ENCODE measurements at places on chromosomes 5 and 9. TPM values are rescaled to one million over a fixed set of nuclear protein-coding genes. Genes with fewer than 3 reads are reported as not detected.

DNA sequence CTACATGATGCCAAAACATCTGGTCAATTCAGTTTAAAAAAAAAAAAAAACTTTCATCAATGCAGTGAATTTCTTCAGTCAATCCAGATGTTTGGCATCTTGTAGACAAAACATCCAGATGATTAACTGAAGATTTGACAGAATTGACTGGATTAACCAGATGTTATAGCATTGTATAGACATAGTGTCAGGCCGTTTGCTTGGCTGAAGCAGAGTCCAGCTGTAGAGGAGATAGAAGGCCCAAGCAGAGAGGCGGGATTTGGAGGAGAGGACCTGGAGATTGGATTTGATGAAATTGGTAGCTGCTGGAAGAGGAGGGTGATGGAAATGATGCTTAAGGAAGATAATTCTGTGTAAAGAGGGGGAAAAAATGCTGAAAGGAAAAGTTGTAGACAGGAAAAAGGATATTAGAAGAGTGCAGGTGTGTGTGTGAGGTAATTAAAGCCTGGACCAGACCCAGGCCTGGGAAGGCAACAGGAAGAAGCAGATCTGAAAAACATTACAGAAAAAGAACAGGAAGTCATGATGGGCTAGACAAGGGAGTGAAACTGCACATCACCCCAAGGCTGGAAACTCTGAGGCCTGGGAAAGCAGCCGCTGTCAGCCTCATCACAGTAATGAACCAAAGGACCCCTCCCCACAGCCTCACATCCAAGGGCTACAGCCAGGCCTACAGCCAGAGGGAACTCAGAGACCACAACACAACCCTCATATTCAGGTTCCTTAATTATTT, 258.3 kb downstream of the CWC27 start:
- no peak for DNase-seq

- no peak for DNase-seq
Observed at GRCh38 chr5:88997937-88998336, 115.0 kb upstream of the MEF2C start.

- peak; percentile 82 for DNase-seq
Observed at GRCh38 chr9:124771867-124772679, 962 bp upstream of the NR6A1 start.

CTNND2 gene
- 1.7 TPM for total RNA-seq

SCAI gene
- total RNA-seq = 3.3 TPM

PAEP gene
- total RNA-seq = not detected

DNA sequence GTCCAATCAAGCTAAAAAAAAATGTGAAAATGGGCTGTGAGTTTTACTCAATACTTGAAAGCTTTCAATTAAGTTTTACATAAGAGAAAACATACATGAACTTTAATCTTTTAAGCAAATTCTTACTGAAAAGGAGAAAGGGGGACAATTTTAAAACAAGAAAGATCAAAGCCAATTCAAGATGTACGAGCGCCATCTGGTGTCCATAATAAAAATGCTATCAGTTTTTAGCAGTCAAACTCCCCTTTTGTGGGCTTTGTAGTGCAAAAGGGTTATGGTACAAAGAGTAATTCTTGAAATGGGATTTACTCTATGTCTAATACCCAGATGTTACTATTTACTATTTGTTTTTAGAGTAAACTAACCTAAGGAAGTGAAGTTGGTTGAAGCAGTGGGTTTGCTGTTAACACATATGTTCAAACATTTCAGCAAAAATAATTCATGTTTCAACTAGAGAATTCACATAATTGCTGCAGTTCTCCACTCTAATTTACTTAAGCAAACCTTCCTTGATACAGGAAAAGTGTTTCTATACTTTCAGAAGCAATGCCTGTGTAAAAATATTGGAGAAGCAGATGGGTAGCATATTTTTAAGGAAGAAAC, 228.2 kb upstream of the TYRP1 start:
- no peak for DNase-seq

- no peak for DNase-seq
Observed at GRCh38 chr5:122040636-122041302, 37.3 kb downstream of the LOX start.

AQP7 gene
- total RNA-seq = 155 TPM

DNA sequence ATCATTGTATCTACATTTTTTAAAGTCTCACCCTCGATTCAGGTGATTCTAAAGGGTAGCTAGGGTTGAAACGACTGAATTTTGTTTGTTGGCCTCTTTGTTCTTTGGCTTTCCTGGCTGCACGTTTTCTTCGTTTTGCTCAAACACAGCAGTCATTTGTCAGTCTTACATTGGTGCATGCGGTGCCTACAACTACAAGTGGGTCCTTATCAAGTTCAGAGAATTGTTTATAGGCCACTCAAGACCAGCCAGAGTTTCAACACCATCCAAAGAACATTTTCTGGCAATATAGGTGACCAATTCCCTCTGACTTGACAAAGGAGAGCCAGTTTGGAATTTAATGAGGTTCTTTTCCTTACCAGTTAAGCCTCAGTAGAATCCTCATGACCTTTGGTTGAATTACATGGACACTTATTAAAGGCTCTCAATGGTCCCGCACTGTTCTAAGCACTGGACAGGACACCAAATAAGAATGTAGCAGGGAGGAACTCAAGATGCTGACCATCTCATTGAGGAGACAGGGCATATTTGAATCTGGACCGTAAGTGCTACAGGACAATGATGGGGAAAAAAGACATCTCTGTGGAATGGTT, 119.0 kb upstream of the DMRT1 start:
- DNase-seq = no peak

SNCAIP gene
- 1.2 TPM for total RNA-seq

DNA sequence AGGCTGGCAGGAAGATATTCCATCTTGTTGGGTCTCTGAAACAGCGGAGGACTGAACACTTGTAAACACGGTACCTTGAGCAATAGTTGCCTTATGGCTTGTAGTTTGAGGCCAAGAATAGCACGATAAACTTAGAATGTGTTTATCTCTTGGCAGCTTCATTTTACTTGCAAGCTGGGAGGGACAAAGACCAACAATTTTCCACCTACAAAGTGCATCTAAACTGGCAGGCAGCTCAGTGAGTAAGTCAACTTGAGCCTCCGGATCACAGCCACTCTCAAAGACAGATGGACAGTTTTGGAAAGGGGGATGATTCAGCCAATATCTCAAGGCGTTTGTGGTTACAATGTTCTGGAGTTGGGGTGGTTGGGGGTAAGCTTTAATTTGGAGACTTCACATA, 652.6 kb downstream of the CETN3 start:
- DNase-seq = no peak

GNPDA1 gene
- 22.7 TPM for total RNA-seq

GRCh38 chr5:35066260-35066795, 18.6 kb upstream of the AGXT2 start:
- no peak for DNase-seq

- no peak for DNase-seq
Observed at GRCh38 chr9:137190315-137190856, 1.9 kb downstream of the SSNA1 start.

HDHD3 gene
- 9.8 TPM for total RNA-seq

Data from Right ventricle myocardium superior (tissue), 1 donor.